ENCODE measurements at places on chromosomes 1 and 21. TPM values are rescaled to one million over a fixed set of nuclear protein-coding genes. Genes with fewer than 3 reads are reported as not detected.

DNA sequence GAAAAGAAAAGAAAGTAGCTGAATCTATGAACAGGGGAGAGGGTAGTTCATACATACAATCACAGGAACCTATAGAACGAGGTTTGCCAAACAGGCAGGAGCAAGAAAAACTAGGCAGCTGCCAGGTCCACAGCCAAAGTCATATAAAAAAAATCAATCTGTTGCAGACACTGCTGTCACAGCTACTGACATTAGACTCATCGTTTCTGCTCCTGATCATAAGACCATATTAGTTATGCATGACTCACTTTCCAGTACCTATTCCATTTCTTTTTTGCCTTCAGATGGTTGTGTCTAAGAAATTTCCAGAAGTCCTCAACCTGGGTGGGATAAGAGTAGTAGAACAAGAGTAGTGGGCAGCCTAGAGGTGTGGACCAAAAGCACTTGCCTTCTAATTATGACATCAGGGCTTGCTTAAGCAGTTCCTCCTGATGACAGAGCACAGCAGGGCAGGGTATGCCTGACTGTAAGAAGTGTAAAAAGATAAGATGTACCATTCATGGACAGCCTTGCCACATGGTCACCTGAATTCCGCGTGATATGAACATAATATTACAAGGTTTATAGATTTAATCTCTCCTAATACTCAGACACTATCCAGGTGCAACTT, 323.2 kb upstream of the SGIP1 start:
- no peak for DNase-seq

DNA sequence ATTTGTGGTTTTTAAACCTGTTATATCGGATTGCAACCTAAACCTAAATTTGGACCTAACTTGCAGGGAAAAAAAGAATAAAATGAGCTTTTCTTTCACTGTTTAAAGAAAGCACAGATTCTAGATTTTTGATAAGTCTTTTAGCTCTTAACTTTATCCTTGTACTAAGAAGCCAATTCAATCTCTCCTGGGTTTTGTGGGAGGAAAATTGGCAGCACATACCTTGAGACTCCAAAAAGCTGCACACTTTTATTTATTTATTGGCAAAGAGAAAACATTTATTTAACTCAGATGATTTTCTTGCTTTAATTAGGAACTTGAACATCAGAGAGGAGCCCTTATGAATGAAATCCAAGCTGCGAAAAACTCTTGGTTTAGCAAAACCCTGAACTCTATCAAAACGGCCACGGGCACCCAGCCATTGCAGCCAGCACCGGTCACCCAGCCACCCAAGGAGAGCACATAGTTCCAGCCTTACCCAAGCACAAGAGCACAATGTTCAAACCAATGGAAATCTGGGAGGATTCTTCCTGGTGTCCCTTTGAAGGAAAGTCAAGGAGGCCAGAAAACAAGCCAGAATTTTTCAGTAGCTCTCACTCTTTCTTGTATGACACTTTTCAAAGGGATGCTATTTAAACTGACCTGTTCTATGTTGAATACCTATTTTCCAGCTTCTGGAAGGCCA, 10.1 kb upstream of the CACYBP start:
- DNase-seq = no peak

The ADORA3 gene
- total RNA-seq = 28.5 TPM

The FAM163A gene
- 0.13 TPM for total RNA-seq

- no peak for DNase-seq
These were observed 92.1 kb upstream of the LRRN2 start for GRCh38 chr1:204777591-204777990.

The GNPAT gene
- 28.5 TPM for total RNA-seq

GRCh38 chr1:71899881-71900280, 382.5 kb downstream of the NEGR1 start:
- no peak for DNase-seq

The AGRN gene
- total RNA-seq = 17.2 TPM

- DNase-seq = no peak
These were observed 96.4 kb upstream of the C1orf105 start for GRCh38 chr1:172324086-172324485.

The SHISA4 gene
- total RNA-seq = 14.2 TPM

The DMRTA2 gene
- not detected for total RNA-seq

DNA sequence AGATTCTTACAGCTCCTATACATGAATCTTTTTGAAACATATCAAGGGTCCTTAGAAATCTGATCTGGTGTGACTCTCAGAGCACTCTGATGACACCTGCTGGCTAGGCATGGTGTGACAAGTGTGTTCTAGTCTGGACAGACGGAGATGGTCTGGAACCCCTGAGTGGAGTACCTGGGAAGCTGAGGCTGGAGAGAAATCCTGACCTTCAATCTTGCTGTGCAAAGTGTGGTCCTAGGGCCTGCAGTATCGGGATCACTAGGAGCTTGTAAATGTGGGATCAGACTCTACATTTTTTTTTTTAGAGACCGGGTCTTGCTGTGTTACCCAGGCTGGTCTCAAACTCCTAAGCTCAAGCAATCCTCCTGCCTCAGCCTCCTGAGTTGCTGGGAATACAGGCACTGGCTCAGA, 78.6 kb upstream of the SOD1 start:
- DNase-seq = peak; percentile 71

The GBP6 gene
- total RNA-seq = not detected

DNA sequence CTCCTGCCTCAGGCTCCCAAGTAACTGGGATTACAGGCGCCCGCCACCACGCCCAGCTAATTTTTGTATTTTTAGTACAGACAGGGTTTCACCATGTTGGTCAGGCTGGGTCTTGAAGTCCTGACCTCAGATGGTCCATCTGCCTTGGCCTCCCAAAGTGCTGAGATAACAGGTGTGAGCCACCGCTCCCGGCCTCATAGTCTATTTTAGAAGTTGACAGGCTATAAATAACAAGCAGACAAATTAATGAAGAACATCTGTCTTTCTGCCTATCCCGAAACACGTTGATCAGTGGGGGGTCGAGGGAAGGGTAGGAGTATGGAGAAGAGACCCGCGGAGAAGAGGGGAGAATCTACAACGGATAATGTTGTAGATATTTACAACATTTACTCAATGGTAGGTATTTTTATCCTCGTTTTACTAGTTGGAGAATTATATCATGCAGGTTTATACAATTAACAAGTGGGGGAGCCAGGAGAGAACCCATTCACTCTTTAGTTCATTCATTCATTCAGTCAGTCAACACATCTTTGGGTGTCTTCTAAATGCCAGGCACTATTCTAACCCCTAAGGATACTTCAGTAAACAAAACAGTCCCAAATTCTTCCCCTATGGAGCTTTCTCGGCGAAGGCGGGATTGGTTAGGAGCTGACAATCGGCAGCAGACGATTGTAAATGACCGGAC, 497 bp upstream of the IFNAR2 start:
- DNase-seq = no peak

The DNAJC28 gene
- total RNA-seq = 1.2 TPM

DNA sequence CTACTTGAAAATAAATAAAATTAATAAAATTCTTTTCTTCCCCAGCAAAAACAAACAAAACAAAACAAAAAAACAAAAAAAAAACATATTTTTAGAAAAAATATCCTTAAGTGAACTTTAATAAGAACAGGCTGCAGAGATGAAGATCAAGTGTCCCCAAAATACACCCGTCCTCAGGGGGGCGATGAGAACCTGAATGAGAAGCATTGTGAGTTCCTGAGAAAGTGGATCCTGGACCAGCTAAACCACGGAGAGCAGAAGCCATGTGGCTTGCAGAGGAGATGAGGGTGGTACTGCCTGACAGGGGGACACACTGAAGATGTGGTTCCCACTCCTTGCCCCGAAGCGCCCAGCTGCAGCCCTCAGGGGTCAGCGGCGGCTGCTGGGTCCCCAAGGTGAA, 89.3 kb downstream of the ITPKB start:
- DNase-seq = no peak

DNA sequence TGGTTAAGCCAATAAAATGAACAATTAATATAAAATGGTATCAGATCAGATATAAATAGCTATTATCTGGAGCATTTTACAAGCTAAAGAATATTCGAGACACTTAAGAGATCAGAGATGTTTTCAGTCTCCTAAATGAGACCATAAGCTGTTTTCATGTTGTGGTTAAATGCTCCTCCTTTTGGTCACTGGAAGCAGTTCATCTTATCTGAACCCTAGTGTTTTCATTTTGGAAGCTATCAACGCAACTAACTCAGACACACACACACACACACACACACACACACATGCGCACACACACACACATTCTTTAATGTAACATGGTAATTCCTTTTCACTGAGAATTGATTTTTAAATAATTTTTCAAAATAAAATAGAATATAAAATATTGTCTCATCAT, 10.0 kb upstream of the LRRC8C start:
- DNase-seq = no peak

The TSPAN1 gene
- total RNA-seq = 1.2 TPM

The TMCC2 gene
- total RNA-seq = 0.96 TPM

The C1orf87 gene
- not detected for total RNA-seq

DNA sequence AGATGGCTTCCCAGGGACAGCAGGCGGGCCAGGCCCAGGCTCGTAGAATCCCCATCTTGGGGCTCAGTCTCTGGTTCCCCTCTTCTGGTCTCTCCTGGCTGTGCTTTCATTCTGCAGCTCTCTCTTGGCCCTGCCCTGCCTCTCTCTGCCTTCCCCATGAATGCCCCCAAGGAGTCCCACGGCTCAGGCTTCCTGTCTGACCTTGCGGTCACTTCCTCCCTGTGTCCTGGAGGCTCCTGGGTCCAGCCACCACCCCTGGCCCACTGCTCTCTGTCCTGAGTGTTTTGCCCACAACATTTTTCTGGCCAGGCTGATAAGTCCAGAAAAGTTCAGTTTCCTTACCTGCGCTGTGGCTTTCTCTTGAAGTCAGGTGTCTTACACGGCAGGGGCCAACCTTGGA, 29.1 kb downstream of the PIGP start:
- no peak for DNase-seq

The SYTL1 gene
- total RNA-seq = 1.2 TPM

DNA sequence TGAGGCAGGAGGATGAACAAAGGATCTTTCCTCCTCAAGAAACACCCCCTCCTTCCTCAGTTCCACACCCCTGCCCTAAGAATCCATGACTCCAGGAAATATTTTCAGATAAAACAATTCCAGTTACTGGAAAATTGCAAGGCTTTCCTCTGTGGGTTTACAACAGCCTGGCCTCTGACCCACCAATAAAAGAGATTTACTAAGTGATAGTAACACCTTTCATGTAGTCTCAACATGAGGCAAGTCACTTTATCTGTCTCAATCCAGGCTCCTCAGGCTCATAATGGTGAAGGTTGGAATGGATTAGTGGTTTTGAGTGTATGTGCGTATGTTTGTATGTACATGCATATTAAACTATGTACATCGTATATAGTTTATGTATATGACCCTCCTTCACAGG, 71.4 kb upstream of the PPP2R5A start:
- DNase-seq = no peak

DNA sequence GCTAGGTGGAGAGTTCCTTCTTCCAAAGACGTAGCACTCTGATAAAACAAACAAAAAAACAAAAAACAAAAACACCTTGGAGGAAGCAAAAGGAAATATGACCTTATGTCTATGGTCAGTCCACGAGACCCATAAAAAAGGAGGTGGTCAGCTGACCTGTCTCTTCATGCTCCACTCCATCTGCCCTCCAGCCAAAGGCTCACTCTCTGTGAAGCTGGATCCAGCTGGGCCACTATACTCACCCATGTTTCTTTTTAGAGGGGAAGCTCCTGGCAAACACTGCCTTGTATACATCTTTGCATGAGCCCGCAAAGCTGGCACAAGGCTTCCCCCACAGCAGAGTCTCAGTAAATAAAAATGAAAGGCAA, 126.1 kb upstream of the CACHD1 start:
- DNase-seq = no peak

DNA sequence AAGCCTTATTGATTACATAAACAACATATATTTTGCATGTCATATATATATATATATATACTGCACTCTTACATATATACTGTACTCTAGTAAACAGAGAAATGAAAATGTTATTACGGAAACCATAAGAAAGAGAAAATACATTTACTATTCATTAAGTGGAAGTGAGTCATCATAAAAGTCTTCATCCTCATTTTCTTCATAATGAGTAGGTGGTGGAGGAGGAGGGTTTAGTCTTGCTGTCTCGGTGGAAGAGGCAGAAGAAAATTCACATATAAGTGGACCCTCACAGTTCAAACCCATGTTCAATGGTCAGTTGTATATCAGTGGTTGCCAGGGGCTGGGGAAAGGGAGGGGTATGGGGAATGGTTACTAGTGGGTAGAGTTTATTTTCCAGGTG, 8.0 kb upstream of the IFNLR1 start:
- no peak for DNase-seq

The RBP7 gene
- total RNA-seq = 96.8 TPM

DNA sequence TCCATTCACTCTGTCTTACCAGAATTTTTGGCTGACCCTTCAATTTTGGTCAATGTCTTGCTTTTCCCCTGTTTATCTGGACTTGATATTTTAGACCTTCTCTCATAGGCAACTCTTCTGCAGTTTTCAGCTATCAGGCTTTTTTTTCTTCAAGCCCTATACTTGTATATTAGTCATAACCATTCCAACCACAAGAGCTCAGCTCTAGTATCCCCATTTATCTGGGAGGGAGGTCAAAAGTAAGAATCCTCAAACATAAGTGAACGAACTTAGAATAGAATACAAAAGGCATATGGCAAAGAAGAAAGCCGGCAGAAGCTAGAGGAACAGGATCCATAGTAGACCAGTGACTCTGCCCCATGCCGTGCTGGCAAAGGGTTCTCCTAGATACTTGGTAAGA, 45.9 kb upstream of the TNFSF4 start:
- no peak for DNase-seq

The B3GALT5 gene
- not detected for total RNA-seq

The S100A4 gene
- 344 TPM for total RNA-seq

DNA sequence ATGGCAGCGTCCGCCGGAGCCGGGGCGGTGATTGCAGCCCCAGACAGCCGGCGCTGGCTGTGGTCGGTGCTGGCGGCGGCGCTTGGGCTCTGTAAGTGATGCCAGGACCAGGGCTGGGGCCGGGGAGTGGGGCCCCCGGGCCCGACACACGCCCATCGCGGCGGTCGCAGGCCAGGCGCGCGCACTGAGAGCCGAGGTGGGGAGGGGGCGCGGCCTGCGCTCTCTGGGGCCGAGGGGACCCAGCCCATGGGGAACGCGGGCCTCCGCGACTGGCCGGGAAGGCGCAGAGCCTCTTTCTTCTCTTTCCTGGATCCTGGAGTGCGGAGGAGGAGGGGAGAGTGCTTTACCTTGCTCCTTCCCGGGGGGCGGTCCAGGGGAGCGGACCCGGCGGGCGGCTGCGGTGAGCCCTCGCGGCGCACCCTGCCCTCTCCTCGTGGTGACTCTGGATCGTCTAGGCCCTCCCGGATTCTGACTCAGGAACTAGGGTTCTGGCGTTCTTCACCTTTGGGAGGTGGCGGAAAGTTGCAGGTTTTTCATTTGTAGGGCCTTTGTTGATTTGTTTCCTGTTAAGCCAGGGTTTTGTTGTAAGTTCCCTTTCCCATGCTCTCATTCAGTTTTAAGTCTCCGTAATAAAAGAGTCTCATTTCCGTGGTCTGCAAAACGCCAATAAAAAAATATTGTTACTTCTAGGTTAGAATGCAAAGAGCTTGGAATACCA, 529 bp downstream of the MPZL1 start:
- DNase-seq = no peak
